Thyroid gland (tissue), 4 donors: ENCODE measurements at places on chromosomes 12 and 14. TPM values are rescaled to one million over a fixed set of nuclear protein-coding genes. Genes with fewer than 3 reads are reported as not detected.
A peak's percentile ranks its signal among the peaks of the same experiment; 100 is the strongest.

DNA sequence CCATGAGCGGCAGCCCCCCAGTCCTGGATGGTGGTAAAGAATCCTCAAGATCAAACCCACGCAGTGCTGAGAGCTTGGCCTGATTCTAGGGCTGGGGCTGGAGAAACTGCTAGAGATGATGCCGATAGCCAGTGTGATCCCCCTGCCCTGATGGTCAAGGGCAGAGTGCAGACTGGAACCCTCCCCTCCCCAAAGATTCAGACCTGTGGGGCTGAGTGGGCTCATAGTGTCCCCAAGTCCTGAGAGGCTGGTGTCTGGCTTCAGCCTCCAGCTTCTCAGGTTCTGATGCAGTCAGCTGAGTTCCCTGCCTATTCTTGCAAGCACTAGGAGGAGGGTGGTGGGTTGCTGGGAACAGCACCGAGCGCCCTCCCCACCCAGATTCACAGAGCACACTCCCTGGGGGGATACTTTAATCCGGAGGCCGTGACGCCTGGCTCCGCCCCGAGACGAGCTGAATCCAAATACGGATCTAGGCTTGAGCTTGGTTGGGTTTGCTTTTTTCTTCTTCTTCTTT, 11.9 kb downstream of the RHOF start:
- H3K27ac ChIP-seq: peak overlapping the region; percentile 73
- peaks cover 20% of the 10 kb centered on the region for H3K4me1 ChIP-seq
- peak; percentile 56 for DNase-seq
- no peak overlapping the region for H3K4me3 ChIP-seq

DNA sequence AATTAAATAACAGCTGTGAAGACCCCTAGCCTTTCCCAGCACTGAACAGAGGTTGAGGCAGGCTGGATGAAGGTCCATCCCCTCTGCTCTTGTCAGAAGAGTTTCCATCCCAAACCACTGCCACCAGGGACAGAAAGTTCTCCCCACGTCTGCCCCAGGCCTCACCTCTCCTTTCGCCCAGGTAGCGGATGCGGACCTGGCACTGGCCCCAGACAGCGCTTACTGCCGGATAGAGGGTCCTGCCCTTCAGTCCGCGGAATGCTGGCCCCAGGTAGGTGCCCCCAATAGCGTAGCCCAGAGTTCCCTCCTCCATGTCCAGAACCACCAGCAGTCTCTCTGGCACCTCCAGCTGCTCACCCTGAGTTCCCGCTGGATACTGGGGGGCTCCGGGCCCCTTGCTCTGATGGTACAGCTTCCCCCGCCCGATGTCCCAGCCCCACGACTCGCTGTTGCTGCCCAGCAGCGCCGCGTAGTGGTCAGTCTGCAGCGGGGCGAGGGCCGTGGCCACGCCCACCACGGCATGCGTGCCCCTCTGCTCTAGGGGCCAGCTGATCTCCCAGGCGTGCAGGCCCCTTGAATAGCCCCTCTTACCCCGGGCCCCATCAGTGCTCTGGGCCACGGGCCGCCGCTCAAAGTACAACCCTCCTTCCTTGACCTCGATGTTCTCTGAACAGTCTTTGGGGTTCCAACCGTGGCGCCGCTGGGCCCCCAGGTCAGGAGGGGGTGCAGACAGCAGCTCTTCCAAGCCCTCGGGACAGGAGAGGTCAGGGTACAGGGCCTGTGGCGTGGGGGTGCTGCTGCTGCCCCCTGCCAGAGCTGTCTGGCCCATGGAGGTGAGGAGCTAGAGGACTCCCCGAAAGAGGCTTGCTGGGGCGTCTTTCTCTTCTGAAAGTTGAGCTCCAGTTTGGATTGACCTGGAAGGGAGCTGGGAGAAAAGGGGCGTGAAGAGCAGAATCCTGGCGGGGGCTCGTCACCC, 742 bp downstream of the SPSB2 start:
- H3K4me3 ChIP-seq: peak overlapping the region; percentile 66
- DNase-seq: peak; percentile 89
- H3K27ac ChIP-seq: peak overlapping the region; percentile 53
- H3K36me3 ChIP-seq: peaks cover 14% of the 10 kb centered on the region

- DNase-seq: peak; percentile 25
- no peaks in the 10 kb centered on the region for H3K27me3 ChIP-seq
- no peaks in the 10 kb centered on the region for H3K36me3 ChIP-seq
- no peak overlapping the region for H3K27ac ChIP-seq
- H3K4me3 ChIP-seq: no peak overlapping the region
- H3K4me1 ChIP-seq: peaks cover 37% of the 10 kb centered on the region
These were observed 66.2 kb downstream of the MARK3 start for GRCh38 chr14:103451401-103451800.

Gene GARIN6
- total RNA-seq: 0.27 TPM

- H3K36me3 ChIP-seq: no peaks in the 10 kb centered on the region
- H3K27ac ChIP-seq: peak overlapping the region; percentile 50
- DNase-seq: peak; percentile 57
- no peak overlapping the region for H3K4me3 ChIP-seq
These were observed 34.5 kb downstream of the VDR start for GRCh38 chr12:47870175-47870781.
